ENCODE measurements at places on chromosomes 6 and 20.
A peak's percentile ranks its signal among the peaks of the same experiment; 100 is the strongest.

GRCh38 chr20:41854765-41855164 is 236.6 kb upstream of the CHD6 start:
- DNase-seq, result no peak

DNA sequence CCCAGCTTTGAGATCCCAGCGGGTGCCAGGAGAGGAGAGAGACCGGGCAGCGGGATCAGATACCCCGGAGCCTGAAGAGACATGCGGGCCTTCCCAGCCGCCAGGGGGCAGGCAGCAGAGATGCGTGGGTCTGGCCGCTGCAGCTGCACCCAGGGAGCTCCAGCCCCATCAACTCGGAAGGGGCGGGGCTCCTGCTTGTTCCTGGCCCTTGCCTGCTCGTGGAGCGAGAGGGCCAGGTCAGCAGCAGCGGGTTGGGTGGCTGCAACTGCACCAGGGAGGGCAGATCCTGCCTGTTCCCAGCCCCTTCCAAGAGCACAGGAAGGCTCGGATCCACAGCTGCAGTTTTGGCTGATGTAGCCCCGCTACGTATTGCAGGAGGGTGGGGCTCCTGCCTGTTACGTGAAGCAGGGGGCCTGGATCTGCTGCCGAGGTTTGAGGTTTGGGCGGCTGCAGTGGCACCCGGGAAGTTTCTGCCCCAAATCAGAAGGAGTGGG is 532.8 kb downstream of the RFPL4B start:
- no peak for DNase-seq

DNA sequence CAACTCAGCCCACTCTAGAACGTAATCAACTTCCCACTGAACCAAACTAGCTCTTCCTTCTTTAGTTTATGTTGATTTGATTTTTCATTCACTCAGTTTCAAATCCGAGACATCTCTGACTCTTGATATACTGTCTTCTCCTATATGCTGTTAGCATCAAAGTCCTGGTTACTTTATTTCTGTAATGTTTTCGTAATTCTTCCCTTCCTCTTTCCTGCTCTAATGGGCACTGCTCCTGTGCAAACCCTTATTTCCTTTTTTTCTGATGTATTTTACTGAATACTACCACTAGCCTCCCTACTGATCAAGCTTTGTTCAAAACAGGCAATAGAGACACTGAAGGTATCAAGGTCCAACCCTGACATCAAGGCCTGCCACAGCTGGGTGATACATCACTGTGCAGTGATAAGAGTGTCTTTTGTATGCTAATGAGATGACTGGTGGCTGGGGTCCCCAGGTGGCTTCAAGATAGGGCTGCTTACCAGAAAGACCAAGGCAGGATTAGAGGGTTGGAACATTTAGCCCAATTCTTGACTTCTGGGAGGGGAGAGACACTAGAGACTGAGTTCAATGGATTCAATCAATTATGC is 95.2 kb downstream of the KIF13A start:
- no peak for DNase-seq

DNA sequence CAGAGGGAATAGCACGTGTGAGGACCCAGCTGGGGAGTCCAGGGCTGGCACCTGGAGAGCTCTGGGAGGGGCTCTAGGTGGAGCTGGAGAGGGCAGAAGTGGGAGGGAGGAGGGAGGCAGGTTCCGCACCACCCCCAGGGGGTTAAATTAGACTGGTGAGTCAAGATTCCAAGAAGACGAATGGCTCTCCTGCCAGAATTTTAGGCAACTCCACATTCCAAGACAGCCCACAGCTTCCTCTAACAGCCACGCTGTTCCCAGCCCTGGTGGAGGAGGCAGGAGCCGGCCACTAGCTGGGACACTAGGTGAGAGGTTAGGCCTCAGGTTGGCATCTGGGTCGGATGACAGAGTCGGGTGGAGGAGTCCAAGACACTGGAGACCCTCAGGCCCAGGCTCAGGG is 60.2 kb downstream of the TFAP2C start:
- DNase-seq, result no peak

DNA sequence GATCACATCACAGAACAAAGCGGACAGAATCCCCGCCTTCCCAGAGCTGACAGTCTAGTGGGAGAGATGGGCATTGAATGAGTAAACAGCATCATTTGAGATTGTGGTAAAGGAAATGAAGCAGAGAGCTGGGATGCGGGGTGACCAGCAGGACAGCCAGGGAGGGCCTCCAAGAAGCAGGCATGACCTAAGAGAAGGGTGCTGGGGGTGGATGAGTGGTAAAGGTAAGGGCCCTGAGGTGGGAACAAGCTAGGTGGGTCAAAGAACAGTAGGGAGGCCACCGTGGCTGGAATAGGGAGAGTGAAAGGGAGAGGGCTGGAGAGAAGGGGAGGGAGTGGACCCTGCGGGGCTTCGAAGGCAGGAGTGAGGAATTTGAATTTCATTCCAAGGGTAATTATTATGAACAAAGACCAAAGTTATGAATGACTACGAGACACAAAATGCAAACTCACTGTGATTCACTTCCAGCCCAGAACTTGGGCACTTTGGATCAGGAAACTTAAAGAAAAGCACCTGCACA is 61.4 kb downstream of the CEBPB start:
- DNase-seq, result no peak

DNA sequence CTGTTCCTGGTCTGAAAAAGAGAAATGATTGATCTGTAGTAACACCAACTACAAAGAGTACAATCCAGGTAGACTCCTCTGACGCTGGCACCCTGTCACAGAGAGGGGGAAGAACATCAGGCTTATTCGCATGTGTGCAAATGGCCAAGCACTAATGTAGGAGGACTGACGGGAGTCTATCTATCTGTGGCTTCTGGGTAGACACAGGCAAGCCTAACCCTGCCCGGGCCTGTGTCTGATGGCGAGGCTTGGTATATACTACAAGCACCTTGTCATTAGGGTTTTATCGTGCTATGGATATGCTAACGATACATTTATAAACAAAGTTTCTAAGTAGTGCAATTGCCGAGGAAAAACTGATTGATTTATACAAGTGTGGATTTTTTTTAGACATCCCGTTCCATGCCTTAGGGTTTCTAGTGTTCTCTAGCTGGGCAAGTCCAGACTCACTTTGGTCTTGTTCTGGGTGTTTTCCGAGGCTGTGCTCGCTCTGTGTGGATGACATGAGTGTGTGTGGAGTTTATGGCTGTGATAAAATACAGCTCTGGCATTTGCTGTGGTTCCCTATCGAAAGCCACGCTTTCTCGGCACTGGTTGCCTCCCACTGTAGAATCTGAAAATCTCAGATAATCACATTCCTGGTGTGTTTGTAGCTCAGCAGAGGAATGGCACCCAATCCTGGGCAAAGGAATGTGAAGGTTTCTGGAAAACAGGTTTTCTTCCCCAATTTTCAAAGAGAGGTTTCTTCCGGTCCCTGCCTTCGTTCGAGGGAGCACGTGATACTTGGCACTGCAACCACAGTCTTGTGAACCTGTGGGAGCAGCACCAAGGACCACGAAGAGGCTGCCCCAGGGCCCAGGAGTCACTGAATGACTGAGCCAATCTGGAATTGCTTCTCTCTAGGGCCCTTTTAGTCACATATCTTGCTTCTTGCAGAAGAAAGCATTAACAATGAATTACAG is 67.5 kb upstream of the EDN1 start:
- DNase-seq, result no peak

- DNase-seq, result no peak
Measured at GRCh38 chr6:1287103-1287591, 24.8 kb upstream of the FOXQ1 start.

- no peak for DNase-seq
Measured at GRCh38 chr6:110687326-110687725, 127.9 kb downstream of the CDK19 start.

DNA sequence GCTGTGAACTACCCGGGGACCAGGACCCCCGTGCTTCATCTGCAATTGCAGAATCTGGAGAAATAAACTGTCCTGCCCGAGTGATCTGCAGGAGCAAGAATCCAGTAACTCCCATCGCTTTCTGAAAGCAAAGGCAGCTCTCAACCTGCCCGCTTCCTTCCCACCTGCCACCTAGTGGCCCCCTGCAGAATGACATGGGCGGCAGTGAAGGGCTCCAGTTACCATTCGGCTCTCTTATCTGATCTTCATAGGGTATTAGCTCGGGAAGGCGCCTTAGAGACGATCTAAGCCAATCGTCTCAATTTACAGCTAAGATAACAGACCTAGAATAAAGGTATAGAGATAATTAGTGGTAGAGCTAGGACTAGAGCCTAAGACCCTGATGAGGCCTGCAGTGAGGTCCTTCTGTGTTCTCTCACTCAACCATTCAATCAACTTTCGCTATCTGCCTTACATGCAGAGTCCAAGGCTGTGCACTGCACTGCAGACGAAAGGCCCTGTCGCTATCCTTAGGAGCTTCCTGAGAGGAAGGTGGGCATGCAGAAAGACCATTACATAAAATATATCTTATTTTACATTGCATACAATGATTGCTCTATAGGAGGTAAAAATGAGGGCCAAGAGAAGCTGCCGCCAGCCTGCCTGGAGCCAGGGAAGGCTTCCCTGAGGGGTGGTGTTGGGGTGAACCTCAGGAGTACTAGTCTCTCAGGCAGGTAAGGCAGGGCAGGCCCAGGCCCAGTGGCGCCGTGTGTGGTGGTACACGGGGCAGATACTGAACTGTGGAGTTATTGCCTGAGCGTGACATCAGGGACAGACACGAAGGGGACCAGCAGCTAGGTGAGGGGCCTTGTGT is 7.1 kb upstream of the PSMG4 start:
- peak; percentile 70 for DNase-seq

DNA sequence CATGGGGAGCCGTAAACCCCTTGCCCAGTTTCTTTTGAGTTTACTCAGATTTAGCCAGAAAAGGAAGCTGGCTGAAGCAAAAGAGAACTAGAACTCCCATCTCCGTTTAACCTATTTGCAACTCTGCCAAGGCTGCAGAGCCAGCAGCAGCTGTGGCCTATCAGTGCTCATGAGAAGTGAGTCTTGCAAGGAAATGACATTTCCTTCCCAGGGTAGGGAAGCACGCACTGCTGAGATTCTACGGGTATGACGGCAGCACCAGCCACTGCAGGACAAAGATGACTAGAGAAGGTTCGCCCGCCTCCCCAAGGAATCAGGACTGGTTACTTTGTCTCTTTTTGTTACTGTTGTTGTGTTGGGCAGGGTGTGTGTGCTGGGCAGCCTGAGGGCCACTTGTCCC is 47.6 kb downstream of the PPP1R3G start:
- DNase-seq, result peak; percentile 29

GRCh38 chr6:14516956-14517355 is 399.4 kb downstream of the CD83 start:
- DNase-seq, result no peak

- no peak for DNase-seq
Measured at GRCh38 chr6:128807577-128807976, 75.4 kb upstream of the LAMA2 start.

DNA sequence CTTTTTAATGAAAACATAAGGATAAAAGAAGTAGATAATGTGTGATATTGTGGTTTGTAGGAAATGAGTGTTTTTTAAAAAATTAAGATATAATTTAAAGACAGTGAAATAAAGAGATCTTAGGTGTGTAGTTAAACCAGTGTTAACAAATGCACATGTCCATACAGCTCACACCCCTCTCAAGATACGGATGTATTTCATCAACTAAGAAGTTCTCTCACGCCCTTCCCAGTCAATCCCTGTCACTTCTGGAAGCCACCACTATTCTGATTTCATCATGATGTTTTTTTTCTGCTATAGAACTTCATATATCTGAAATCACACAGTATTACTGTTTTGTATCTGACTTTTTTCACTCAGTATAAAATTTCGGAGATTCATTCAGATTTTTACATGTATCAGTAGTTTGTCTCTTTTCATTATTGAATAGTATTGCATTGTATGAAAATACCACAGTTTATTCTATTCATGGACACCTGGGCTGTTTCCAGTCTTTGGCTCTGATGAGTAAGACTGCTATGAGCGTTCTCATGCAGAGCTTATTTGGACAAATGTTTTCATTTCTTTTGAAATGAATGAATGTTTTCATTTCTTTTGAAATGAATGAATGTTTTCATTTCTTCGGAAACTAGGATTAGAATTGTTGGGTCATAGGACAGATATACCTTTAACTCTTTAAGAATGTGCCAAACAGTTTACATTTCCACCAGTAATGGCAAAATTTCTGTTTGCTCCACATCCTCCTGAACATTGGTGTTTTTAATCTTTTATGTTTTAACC is 49.7 kb upstream of the ELOVL5 start:
- DNase-seq, result no peak
